Esophagus squamous epithelium (tissue), 5 donors: ENCODE measurements at places on chromosomes 4 and X. TPM values are rescaled to one million over a fixed set of nuclear protein-coding genes. Genes with fewer than 3 reads are reported as not detected.

DNA sequence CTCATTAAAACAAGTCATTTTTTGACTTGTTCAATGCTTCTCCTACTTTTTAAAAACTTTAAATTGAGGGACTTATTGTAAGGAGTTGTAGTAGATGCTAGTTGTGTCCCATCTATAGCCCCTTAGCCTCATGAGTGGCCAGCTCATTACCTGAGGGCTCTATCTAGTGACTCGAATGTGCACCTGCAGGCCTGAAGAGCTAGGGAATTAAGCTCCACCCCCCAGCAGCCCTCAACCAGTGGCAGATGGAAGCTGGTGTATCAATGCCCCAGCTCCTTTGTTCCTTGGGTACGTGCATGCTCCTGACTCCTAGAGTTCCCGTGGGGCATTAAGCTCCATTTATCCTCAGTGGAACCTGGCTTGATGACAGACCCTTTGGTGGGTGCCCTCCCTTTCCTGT, 146.7 kb upstream of the FAM9B start:
- no peaks in the 10 kb centered on the region for H3K4me1 ChIP-seq
- DNase-seq = no peak
- H3K27me3 ChIP-seq = no peaks in the 10 kb centered on the region
- H3K36me3 ChIP-seq = no peaks in the 10 kb centered on the region

GRCh38 chr4:13530823-13531624, 13.3 kb downstream of the NKX3-2 start:
- H3K27me3 ChIP-seq = peaks cover 10% of the 10 kb centered on the region
- no peaks in the 10 kb centered on the region for H3K36me3 ChIP-seq
- no peaks in the 10 kb centered on the region for H3K4me1 ChIP-seq
- no peak for DNase-seq
- no peak overlapping the region for H3K4me3 ChIP-seq

- no peaks in the 10 kb centered on the region for H3K4me1 ChIP-seq
Measured at GRCh38 chr4:85964298-85964697, 395.6 kb downstream of the MAPK10 start.

GRCh38 chr4:121253961-121254360, 89.8 kb upstream of the TNIP3 start:
- no peaks in the 10 kb centered on the region for H3K27me3 ChIP-seq
- H3K4me3 ChIP-seq = no peak overlapping the region
- DNase-seq = no peak
- H3K27ac ChIP-seq = no peak overlapping the region

DNA sequence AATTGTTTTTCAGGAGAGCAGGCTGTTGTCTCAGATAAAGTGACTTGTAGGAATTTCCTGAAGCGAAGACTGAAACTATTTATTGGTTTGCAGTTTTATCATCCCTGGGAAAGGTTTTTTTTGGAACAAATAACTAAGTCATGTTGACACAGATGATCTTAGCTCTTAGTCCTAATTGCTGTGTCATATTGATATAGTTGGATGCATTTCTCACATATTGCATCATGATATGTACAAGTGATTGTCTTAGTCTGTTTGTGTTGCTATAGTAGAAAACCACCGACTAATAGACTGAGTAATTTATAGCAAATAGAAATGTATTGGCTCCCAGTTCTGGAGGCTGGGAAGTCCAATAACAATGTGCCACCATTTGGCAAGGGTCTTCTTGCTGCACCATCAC, 397.5 kb upstream of the PPP1R2C start:
- no peak overlapping the region for H3K4me3 ChIP-seq
- no peak overlapping the region for H3K27ac ChIP-seq
- H3K4me1 ChIP-seq = no peaks in the 10 kb centered on the region
- H3K27me3 ChIP-seq = no peaks in the 10 kb centered on the region
- DNase-seq = no peak
- H3K36me3 ChIP-seq = no peaks in the 10 kb centered on the region

ATP11C gene
- 16.5 TPM for total RNA-seq

PIN4 gene
- 15.1 TPM for total RNA-seq

S100G gene
- not detected for total RNA-seq

KLKB1 gene
- 0.57 TPM for total RNA-seq

MAP9 gene
- 1.9 TPM for total RNA-seq
